ENCODE measurements at places on chromosomes 16 and 17.

GRCh38 chr16:15548482-15548891, 94.5 kb downstream of the MARF1 start:
- DNase-seq = no peak

DNA sequence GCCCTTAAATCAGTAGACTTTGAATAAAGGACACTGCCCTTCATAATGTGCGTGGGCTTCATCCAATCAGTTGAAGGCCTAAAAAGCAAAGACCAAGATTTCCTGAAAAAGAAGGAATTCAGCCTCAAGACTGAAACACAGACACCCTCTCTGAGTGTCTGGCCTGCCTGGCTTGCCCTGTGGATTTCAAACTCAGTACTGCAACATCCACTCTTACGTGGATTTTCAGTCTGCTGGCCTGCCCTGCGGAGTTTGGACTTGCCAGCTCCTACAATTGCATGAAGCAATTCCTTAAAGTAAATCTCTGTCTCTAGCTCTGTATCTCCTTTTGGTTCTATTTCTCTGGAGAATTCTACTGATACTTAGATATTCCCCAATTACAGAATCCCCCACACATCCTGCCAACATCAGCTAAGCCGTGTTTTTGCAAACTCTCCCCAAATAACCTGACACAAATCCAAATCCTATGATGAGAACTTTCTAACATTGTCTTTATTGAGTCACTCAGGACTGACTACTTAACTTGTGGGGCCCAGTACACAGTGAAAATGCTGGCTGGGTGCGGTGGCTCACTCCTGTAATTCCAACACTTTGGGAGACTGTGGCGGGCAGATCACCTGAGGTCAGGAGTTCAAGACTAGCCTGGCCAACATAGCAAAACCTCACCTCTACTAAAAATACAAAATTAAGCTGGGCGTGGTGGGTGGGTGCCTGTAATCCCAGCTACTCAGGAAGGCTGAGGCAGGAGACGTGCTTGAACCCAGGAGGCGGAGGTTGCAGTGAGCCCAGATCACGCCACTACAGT, 7.2 kb upstream of the TNFRSF17 start:
- DNase-seq = no peak

DNA sequence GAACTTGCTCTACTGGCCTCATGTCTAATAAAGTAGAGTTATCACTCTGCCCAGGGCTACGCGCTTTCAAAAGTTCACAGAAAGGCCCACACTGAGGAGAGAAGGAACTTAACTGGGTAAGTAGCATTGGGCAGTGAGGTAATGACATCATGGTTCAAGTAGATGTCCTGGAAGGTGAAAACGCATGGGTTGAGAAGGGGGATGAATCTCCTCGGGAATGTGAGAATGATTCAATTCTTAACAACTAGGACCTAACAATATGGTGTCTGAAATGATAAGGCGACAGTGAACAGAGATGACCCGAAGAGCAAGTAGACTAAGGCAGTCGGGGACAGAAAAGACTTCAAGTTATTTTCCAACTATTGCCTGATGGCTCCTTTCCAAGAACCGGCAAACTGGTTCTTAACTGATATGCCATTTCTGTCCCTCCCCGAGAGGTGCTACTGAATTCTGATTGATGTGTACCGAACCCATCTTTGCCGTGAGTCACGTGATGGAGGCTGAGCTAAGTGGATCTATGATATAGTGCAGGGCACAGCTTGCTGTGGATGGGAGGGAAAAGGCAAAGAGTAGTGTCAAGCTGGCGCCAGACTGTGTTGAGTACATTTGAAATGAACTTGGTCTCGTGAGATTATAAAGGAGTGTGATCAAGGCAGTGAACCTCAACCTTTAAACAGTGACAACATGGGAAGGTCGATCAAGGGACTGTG, 44.1 kb downstream of the MARCHF10 start:
- no peak for DNase-seq

GRCh38 chr16:74448990-74449389, 27.7 kb upstream of the CLEC18B start:
- DNase-seq = peak; percentile 18

DNA sequence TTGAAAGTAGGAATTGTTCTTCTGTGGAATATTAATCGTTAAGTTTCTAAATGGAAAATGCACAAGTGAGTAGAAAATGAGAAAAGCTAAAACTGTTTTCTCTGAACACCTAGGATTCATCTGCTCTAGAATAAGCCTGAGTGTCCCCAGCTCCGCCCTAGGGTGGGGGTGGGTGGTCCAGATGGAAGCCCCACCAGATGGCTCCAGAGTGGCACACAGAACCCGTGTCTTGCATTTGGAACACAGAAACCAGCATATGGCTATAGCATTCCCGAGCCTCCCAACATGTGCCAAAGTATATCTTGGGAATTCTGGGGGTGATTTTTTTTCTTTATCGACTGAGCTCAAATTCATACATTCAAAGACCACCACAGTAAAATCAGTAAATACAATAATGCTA, 517.7 kb upstream of the PSMD7 start:
- no peak for DNase-seq

DNA sequence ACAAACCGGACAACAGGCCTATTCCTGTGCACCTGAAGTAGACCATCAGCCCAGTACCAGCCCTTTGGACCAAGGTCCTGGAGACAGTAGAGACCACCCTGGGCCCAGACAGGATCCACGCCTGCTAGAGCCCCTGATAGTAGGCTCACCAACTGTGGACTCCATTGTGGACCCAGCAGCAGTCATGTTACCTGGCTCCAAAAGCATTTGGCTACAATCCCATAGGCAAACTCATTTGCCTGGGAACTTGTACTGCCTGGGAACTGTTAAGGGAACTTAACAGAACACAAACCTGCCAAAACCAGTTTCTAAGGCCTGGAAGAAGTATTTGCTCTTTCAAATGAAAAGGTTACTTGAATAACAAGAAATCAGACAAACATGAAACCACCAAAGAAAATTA, 10.0 kb upstream of the ACSM1 start:
- no peak for DNase-seq

DNA sequence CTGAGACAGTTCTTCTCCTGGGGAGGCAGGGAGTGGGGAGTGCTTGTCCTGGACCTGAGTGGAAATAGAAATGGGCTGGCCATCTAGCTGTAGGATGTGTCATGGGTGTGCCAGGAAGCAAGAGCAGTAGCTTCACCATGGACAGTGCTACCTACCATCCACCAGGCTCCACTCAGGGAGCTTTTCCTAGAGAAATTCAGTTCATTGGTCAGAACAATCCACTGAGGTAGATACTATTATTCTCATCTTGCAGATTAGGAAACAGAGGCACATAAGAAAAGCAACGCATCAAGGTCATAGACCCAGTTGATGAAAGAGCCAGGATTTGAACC, 372.0 kb downstream of the SLC39A11 start:
- DNase-seq = no peak

GRCh38 chr17:47239967-47240651, 13.5 kb upstream of the ITGB3 start:
- DNase-seq = peak; percentile 99

GRCh38 chr17:13031718-13032350, 14.0 kb upstream of the ELAC2 start:
- DNase-seq = peak; percentile 84

GRCh38 chr17:46911311-46911710, 11.6 kb upstream of the GOSR2 start:
- DNase-seq = no peak

DNA sequence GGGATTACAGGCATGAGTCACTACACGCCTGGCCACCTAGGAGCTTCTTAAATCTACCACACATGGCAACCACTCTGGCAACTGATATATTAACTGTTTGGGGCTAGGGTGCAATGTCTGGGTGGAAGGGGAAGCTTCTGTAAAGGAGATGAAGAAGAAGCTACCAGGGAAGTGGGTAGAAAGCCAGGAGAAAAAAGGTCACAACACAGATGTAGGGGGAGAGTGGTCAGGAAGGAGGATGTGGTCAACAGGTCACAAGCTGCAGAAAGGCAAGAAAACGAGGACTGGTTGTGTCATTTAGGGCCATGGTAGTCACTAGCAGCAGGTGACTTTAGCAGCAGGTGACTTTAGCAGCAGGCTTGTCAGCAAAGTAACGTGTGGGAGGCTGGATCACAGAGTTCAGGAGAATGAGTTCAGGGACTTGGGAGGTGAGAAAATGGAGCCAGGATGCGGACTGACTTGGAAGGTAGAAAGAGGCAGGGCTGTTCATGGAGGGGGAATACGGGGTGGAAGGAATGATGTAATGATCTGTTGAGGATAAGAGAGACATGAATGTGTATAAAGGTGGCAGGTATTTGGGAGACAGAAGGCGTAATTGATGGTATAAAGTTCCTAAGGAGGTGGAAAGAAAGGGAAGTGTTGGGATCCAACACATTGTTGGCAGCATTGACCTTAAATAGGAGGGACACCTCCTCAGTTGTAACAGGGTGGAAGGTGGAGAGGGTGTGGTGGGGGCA, 16.3 kb upstream of the WFIKKN2 start:
- DNase-seq = no peak

DNA sequence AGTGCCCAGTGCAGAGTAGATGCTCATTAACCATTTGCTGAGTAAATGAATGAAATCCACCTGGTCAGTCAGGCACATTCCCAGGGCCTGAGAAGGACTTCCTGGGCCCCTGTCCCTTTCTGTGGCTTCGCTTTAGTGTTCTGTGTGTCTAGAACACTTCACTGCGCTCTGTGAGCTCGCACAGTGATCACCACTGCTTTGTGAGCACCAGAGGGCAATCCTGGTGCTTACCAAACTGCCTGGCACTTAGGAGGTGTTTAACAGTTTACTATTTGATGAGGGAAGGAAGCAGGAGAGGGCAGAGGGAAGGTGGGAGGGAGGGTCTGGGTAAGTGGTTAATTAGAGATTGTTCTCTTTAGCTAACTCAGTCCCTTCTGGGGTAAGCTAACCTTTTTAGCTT, 26.2 kb downstream of the SALL1 start:
- DNase-seq = no peak

GRCh38 chr16:58187665-58188421, 10.1 kb downstream of the CSNK2A2 start:
- DNase-seq = no peak

- DNase-seq = no peak
These were observed 3.2 kb downstream of the SPG7 start for GRCh38 chr16:89511374-89511773.

DNA sequence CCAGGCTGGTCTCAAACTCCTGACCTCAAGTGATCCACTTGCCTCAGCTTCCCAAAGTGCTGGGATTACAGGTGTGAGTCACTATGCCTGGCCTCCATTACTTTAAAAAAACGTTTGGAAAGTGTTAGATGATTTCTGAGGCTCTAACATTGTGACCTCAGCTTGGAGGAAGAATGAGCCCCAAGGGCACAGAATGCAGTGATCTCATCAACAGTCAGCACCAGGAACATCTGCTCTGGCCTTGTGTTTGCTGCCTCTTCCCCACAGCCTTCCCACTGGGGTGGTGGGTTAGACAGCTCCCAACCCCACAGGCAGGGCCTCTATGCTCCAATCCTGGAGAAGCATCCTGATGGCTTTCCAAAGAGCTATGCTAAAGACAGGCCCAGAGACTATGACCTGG, 37.7 kb upstream of the SREBF1 start:
- no peak for DNase-seq

DNA sequence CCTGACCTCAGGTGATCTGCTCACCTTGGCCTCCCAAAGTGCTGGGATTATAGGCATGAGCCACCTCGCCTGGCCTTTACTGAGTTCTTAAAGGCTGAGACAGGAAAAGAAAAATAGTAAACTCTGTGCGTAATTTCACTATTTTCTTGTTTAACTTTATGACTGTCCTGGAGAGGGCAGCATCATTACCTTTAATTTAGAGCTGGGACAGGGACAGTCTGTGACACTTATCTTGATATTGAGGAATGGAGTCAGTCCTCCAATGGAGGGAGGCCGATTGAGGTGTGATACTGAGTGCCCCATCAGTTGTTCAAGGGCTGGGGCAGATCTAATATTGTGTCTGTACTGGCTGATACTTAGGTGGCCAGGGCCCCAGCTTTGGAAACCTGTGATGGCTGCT, 21.5 kb upstream of the SPN start:
- peak; percentile 87 for DNase-seq

DNA sequence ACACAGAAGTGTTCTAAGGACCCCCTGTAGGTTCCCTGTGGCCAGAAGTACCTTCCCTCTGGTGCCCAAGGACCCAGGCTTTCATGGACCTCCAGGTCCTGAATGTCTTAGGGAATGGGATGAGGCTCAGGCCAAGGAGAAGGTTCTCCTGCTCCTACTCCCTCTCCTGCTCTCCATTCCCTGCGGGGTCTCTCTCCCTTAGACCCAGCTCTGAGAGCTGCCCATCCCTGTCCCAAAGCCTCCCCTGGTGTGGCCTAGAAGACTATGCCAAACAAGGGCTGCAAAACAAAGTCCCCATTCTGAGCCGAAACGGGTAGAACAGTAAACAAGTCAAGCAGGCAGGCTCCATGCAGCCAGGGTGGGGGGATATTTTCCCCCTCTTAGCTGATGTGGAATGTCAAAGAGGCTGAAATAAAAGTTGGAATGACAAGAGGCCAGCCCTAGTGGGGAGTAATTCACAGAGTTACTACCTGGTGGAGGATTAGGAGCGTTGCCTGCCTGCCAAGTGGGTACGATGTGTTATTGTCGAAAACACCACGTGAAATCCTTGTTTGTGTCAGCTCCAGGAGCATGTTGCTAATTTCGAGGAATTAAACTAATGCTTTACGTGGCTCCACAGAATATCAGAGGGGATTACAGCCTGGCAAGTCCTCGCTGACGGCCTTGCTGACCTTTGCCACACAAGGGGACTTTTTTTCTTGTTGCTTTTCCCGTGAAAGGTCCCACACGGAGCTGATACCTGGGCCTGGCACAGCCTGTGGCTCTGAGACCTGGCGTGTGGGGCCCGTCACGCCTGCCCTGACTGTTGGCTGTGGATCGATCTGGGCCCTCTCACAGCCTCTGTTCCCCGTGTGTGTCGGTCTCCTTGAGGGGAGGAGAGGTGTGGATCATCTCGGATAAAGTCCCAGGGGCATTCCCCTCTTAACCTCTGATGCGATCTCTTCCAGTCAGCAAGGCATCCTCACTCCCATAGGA, 2.9 kb downstream of the WFIKKN2 start:
- DNase-seq = no peak

DNA sequence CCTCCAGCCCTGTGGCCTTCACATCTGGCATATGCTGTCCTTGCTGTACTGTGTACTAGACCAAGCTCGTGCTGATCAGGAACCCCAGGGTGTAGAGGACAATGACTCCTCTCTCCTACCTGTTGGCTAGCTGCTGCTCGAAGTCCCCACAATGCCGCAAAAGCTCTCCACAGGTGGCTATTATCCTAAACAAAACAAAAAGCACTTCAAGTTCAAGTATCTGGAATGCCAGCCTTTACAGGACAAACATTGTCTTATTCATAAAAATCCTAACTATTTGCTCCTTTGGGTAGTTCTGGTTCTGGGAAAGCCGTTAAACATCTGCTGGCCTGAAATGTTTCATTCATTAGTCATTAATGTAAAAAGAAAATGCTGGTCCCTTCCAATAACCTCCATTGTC, 42.8 kb downstream of the COG7 start:
- no peak for DNase-seq

- DNase-seq = no peak
These were observed 30.7 kb upstream of the RPTOR start for GRCh38 chr17:80513892-80514291.

GRCh38 chr16:54577651-54578128, 291.1 kb upstream of the IRX3 start:
- DNase-seq = no peak

GRCh38 chr16:9603316-9603715, 511.9 kb downstream of the HAPSTR1 start:
- no peak for DNase-seq

Data from hematopoietic multipotent progenitor cell treated with erythropoietin and hydrocortisone succinate and interleukin-3 and kit ligand, for 6 days (in vitro differentiated cells).